ENCODE measurements at places on chromosomes 3 and 15. TPM values are rescaled to one million over a fixed set of nuclear protein-coding genes. Genes with fewer than 3 reads are reported as not detected.

The LEKR1 gene
- 2.8 TPM for total RNA-seq

GRCh38 chr3:14822670-14823390 is 4.1 kb downstream of the FGD5 start:
- H3K27me3 ChIP-seq, result no peaks in the 10 kb centered on the region
- no peaks in the 10 kb centered on the region for H3K4me1 ChIP-seq
- H3K36me3 ChIP-seq, result no peaks in the 10 kb centered on the region
- no peak overlapping the region for H3K27ac ChIP-seq

DNA sequence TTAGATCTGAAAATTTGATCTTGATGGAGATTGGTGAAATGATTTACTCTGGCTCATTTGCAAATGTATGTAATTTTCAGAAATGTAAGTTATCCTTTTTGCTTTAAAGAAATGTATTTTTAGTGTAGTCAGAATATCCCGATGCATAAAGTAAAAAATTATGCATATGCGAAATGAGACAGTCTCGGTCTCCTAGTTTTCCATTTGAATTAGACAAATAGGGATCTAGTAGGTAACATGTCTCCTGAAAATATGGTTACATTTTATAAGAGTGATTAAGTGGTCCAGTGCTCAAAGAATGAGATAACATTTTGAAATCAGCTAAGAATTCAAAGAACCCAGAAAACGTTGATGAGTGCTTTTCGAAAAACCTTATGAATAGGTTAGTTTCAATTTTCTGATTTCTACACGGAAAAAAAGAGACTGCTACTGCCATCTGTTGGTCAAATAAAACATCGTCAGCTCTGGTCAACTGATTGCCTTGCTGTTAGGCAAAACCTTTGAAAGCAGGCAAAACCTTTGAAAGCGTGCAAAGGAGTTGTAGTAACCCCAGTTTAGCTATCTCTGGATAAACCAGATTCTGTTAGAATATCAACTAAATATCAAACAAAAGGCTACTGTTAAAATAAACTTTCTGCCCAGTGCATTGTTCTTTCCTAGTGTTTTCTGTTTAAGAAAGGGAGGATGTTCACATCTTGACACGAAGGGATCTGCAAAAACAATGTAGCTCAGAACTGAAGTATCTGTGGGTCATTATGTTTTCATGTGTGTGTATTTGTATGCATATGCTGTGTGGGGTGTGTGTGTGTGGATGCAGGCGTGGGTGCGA is 59.3 kb upstream of the CHMP2B start:
- H3K27ac ChIP-seq, result no peak overlapping the region
- no peaks in the 10 kb centered on the region for H3K4me1 ChIP-seq
- no peak for DNase-seq
- peak overlapping the region; percentile 34 for H3K4me3 ChIP-seq
- no peaks in the 10 kb centered on the region for H3K36me3 ChIP-seq

The DTWD1 gene
- total RNA-seq, result 69.1 TPM

GRCh38 chr3:103699228-103699627 is 1264.4 kb downstream of the ZPLD1 start:
- H3K4me3 ChIP-seq, result no peak overlapping the region
- no peaks in the 10 kb centered on the region for H3K36me3 ChIP-seq
- no peaks in the 10 kb centered on the region for H3K27me3 ChIP-seq
- no peak for DNase-seq

The FNDC3B gene
- total RNA-seq, result 147 TPM

DNA sequence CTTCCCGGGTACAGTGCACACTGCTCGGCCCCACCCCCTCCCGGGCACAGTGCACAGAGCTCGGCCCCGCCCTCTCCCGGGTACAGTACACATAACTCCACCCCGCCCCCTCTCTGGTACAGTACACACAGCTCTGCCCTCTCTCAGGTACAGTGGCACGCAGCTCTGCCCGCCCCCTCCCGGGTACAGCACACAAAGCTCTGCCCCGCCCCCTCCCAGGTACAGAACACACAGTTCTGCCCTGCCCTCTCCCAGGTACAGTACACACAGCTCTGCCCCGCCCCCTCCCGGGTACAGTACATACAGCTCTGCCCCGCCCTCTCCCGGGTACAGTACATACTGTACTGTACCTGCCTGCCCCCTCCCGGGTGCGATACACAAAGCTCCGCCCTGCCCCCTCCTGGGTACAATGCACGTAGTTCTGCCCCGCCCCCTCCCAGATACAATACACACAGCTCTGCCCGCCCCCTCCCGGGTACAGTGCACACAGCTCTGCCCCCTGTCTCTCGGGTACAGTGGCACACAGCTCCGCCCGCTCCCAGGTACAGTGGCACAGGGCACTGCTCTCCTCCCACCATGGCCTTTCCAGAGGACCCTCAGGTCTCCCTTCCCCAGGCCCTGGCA is 16.4 kb upstream of the PRR20G start:
- H3K27me3 ChIP-seq, result no peaks in the 10 kb centered on the region
- H3K4me3 ChIP-seq, result no peak overlapping the region
- DNase-seq, result no peak
- no peaks in the 10 kb centered on the region for H3K36me3 ChIP-seq
- H3K4me1 ChIP-seq, result no peaks in the 10 kb centered on the region

The CCDC39 gene
- 1.5 TPM for total RNA-seq

- H3K36me3 ChIP-seq, result no peaks in the 10 kb centered on the region
- H3K27ac ChIP-seq, result no peak overlapping the region
- no peaks in the 10 kb centered on the region for H3K27me3 ChIP-seq
- H3K4me3 ChIP-seq, result no peak overlapping the region
Observed at GRCh38 chr3:93924491-93924890, 49.2 kb downstream of the PROS1 start.

The SPTBN5 gene
- 0.61 TPM for total RNA-seq

Data from uterus (tissue), 4 donors.